ENCODE measurements at places on chromosomes 6 and 20.

DNA sequence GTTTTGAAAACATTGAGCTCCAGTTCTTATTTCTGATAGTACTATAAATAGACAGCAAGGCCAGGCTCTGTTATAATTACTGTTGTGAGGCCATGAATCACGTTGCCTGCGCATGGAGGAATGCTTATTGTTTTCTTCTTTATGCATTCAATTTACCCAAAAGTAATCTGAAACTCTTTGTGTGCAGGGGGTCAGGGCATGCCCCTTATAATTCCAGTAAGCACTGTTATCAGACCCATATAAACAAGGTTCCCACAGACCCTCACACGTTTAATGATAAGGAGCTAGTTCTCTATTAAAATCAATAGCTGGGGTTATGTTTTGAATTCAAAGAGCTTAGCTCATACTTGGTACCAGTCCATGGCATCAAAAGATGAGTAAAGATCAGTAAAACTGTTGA, 174.8 kb upstream of the ARG1 start:
- no peak for DNase-seq

GRCh38 chr20:36670665-36671357, 24.8 kb upstream of the SLA2 start:
- no peak for DNase-seq

GRCh38 chr6:156779206-156780094, 2.3 kb downstream of the ARID1B start:
- DNase-seq, result peak; percentile 54

GRCh38 chr6:293193-294174, 1.2 kb downstream of the DUSP22 start:
- peak; percentile 47 for DNase-seq

DNA sequence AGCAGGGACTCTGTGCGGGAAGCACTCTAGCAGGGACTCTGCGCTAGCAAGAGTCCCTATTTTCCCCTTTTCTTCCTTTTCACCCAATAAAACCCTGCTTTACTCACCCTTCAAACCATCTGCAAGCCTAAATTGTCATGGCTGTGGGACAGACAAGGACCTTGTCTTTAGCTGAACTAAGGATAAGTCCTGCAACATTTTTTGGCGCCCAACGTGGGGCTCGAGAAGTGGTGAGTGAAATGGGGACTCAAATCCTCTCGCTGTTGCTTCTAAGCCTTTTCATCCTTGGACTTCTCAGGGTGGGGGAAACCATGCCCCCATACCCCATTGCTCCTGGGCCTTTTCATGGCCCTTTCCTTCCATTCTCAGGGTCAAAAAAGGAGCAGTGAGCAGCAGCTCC, 46.4 kb downstream of the IMPG1 start:
- no peak for DNase-seq

DNA sequence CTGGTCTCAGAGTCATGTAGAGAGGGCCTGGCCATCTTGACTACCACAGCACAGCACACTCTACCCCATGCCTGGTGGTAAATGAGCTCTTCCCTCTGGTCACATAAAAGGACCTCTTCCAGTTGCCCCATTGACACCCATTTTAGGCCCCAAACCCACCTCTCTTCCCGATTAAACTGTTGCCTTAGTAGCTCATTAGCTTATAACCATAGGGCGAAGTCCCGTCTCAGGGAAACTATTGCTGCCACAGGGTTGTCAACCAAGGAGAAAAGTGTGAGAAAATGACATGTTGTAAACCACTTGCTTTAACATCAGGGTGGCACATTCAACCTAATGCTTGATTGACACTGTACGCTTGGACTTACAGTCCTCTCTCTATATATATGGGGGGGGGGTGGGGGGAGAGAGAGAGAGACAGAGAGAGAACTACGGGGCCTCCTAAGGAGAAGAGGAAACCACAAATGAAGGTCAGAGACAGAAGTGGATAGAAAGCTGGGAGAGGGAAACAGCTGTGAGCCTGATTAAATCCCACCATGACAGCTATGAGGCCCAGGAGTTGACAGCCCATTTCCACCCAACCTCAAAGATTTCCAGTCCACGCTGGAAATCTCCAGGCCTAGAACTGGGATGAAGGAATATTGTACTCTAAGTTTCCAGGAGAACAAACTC, 14.9 kb upstream of the BTN1A1 start:
- no peak for DNase-seq

All from right hindlimb (tissue), 1 donor.